ENCODE measurements at places on chromosomes 7 and 10.

- H3K4me1 ChIP-seq = no peaks in the 10 kb centered on the region
- H3K27me3 ChIP-seq = no peaks in the 10 kb centered on the region
- DNase-seq = no peak
- no peak overlapping the region for H3K4me3 ChIP-seq
- no peaks in the 10 kb centered on the region for H3K36me3 ChIP-seq
These were observed 193.0 kb downstream of the PCDH15 start for GRCh38 chr10:54607983-54608382.

- no peaks in the 10 kb centered on the region for H3K27me3 ChIP-seq
- no peak overlapping the region for H3K4me3 ChIP-seq
- H3K27ac ChIP-seq = no peak overlapping the region
These were observed 1.0 kb upstream of the PILRA start for GRCh38 chr7:100372256-100372655.

GRCh38 chr10:133024704-133025557 lies 62.8 kb upstream of the ADGRA1 start:
- DNase-seq = no peak
- H3K4me3 ChIP-seq = no peak overlapping the region

DNA sequence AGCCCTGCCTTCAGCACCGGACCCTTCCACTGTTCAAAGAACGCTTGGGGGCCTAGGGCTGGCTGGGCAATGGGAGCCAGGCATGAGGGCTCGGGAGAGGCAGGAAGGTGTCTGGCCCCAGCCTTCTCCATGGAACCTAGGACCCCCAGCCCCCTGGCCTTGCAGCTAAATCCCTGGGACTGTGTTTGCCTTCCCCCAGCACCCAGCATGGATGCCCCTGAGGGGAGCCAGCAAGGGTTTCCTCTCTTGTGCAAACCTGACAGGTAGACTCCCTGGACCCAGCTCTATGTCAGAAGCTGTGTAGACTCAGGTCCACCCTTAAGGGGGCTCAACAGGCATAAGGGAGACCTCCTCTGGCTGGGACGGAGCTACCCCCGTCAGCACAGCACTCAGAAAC lies 288.0 kb downstream of the GRID1 start:
- no peak overlapping the region for H3K4me3 ChIP-seq
- no peaks in the 10 kb centered on the region for H3K36me3 ChIP-seq
- H3K27ac ChIP-seq = no peak overlapping the region
- no peaks in the 10 kb centered on the region for H3K4me1 ChIP-seq

GRCh38 chr7:29265208-29265923 lies 70.8 kb downstream of the CHN2 start:
- no peaks in the 10 kb centered on the region for H3K27me3 ChIP-seq
- no peak overlapping the region for H3K27ac ChIP-seq
- no peak for DNase-seq
- H3K4me1 ChIP-seq = no peaks in the 10 kb centered on the region

DNA sequence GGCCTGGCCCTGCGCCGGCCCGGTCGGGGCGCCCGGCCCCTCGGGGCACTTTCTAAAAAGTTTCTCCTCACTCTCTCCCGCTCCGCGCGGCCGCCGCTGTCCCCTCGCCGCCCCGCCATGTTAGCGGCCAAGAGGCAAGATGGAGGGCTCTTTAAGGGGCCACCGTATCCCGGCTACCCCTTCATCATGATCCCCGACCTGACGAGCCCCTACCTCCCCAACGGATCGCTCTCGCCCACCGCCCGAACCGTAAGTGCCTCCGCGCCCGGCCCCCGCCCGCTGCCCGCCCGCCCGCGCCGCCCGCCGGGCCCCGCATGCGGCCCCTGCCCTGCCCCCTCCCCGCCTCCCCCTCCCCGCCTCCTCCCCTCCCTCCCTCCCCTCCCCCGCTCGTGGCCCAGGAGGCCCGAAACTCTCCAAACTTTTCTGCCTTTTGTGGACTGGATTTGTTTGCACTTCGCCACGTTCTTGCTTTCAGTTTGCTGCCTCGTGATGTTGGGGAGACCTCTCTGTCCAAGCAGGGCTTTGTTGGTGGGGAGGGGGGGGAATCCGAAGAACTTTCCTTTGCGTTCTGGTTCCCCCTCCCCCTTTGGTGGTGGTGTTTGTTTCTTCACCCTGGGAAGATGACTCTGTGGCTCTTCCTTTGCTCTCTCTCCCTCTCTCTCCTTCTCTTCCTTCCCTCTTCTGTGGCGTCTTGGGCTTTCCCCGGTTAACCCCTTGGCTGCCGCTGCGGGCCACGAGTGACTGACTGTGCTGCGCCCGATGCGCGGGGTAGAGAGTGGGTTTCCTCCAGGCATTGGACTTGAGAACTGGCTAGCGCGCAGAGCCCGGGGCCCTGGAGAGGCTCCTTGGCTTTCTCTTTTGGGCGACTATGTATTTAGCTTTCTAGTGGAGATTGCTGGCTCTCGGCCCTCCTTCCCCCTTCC lies 1.6 kb downstream of the TCF7L2 start:
- peak overlapping the region; percentile 80 for H3K4me3 ChIP-seq
- DNase-seq = peak; percentile 69
- H3K27ac ChIP-seq = peak overlapping the region; percentile 89

- H3K4me1 ChIP-seq = no peaks in the 10 kb centered on the region
- H3K27ac ChIP-seq = no peak overlapping the region
- H3K27me3 ChIP-seq = no peaks in the 10 kb centered on the region
- H3K36me3 ChIP-seq = no peaks in the 10 kb centered on the region
- no peak for DNase-seq
These were observed 50.2 kb downstream of the LAMB4 start for GRCh38 chr7:108079648-108080591.

GRCh38 chr7:95871075-95871848 lies 98.9 kb downstream of the DYNC1I1 start:
- no peaks in the 10 kb centered on the region for H3K27me3 ChIP-seq
- H3K27ac ChIP-seq = no peak overlapping the region
- H3K4me3 ChIP-seq = no peak overlapping the region
- H3K36me3 ChIP-seq = no peaks in the 10 kb centered on the region
